ENCODE measurements at places on chromosomes 12 and 14.

- no peak for DNase-seq
Measured at GRCh38 chr14:42490536-42490935, 883.9 kb downstream of the LRFN5 start.

DNA sequence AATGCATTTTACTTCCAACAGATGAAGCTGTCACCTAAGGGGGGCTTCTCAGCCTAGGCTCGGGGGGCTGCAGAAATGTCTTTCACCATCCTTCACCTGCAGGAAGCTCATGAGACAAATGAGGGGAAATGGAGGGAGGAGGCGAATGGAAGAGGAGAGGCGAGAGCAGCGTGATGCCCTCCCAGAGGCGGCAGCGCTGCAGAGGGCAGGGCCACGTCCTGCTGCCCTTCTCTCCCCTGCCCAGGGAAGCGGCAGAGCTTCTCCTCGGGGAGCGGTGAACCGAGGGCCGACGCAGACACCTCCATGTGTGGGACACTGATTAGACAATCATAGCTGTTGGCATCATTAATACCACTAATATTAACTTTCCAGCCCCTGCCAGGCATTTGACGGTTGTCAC is 78.3 kb downstream of the SERPINA3 start:
- no peak for DNase-seq

DNA sequence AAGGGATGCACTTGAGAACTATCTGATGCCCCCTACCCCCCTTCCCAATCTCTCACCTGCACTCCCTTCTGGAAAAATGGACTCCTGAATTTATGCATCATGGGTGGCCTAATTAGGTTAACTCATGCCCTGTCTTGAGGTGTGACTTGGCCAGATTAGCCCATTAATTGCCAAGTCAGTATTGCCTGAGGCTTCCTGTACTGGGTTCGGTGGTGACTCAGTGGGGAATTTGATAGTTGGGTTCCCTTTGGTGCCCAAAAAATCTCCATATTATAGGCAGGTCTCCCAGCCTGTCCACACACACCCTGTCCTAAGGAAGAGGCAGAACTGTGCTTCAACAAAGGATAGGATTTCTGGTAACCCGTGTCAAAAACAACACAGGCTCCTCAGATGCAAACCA is 146.1 kb downstream of the CHST11 start:
- DNase-seq, result no peak

GRCh38 chr12:81043979-81044740 is 33.7 kb upstream of the ACSS3 start:
- DNase-seq, result no peak

DNA sequence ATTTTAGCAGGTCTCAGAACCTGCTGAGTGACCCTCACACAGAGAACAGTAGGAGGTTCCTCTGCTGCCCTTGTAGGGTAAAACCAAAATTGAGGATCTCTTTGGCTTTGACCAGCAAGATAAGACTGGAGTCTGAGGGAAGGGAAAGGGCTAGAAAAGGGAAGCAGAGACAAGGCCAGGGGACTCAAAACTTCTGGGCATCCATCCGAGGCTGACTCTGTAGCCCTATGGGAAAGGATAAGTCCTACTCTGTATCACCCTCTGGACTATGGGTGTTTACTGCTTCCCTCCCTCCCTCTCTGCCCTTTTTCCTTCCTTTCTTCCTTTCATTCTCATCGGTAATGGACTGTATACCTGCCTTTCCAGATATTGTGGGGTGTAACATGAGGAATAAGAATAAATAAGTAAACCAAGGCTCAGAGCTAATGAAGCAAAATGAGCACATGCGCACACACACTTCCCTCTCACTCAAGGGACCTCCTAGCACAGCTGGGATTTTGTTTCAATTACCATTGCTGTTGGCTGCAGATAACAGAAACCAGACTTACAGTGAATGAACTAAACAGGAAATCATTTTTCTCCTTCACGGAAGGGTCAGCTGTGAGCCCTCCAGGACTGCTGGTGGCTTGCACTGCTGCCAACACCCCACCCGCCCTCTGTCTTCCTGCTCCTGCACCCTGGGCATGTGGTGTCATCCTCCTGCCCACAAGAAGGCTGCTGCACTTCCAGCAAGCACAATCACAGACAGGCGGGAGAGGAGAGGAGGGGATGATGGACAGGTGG is 404.4 kb upstream of the CCDC196 start:
- no peak for DNase-seq

GRCh38 chr12:127191129-127191528 is 1075.8 kb upstream of the TMEM132C start:
- DNase-seq, result no peak

GRCh38 chr12:131222329-131223139 is 268.8 kb downstream of the ADGRD1 start:
- no peak for DNase-seq

DNA sequence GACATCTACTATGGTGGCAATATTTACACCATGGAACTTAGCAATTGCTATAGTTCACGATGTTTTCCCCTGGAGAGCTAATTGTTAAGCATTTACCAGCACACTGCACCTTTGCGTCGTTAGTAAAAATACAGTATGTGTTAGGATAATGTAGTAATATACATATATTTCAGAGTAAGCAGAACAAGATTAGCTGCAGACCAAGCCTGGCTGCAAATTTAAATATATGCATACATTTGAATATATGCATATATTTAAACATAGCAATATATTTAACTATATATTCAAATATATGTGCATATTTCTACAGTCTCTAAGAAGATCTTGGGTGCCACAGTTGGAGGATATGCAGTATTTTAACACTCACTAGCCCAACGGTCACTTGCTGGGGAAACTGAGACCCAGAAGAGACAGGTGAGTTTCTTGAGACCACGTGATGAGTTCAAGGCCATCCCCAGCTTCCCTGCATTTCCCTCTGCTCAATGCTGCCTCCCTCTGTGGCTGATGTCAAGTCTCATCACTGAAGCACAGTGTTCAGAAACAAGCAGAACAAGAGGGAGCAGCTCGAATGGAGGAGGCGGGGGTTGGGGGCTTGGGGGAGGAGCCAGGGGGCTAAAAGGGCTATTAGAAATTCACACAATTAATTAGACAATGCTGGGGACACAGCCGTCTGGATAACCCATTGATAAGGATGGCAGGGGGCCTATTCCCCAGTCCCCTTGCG is 708.0 kb downstream of the MED13L start:
- no peak for DNase-seq

DNA sequence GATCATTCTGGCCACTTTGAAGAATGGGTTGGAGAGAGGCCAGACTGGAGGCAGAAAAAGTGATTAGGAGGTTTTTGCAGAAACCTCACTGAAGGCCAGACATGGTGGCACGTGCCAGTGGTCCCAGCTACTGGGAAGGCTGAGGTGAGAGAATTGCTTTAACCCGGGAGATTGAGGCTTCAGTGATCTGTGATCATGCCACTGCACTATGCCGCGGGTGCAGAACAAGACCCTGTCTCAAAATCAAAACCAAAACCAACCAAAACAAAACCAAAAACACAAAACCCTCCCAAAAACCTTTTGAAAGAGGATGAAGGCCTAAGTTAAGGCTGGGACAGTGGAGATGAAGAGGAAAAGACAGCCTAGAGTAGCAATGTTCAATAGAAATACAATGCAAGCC is 15.2 kb upstream of the CFAP54 start:
- DNase-seq, result no peak

DNA sequence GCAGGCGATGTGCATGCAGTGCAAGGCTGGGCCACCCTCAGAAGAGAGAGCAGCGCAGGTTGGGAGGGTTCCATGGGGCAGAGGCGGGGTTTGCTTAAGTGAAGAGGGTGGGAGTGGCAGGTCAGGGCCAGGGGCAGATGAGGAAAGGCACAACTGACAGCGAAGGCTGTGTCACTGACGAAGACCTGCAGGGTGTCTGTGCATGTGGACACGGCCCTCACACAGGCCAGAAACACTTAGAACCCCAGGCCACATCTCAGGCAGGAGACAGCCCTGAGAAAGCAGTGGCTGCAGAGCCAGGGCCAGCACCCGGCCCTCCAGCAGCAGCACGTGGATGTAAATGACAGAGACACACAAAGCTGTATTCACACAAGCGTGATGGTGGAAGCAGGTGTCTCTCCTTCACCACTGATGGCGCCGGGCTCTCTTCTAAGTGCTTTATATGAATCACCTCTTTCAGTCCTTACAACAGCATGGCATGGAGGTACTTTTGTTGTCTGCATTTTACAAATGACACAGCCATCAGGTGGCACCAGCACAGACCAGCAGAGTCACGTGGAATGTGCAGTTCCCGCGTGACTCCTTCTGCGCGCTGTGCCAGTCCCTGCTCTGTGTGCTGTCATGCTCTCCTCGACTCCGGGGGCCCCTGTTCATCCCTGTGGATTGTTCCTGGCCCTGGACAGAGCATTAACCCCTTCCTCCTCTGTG is 54.6 kb downstream of the TSPAN11 start:
- no peak for DNase-seq

DNA sequence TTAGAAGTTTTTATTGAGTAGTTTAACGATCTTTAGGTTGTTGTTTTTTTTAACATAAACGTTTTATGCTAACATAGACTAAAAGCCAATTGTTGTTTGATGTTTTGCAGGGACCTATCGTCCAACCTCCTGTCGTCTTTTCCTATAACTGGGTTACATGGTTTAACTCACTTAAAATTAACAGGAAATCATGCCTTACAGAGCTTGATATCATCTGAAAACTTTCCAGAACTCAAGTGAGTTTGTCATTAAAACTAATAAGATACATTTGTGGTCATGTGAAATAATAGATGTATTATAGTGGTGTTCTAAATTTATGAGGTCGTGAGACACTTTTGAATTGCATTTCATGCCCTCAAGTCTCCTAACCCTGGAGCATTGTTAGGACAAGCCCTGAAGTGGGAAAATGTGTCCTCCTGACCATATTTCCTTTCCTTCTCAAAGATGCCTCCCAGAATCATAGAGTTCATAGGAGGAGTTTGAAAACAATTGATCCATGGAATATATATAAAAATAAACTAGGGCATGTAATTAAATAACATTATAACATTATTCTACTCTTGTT is 84.9 kb downstream of the ZFC3H1 start:
- no peak for DNase-seq

DNA sequence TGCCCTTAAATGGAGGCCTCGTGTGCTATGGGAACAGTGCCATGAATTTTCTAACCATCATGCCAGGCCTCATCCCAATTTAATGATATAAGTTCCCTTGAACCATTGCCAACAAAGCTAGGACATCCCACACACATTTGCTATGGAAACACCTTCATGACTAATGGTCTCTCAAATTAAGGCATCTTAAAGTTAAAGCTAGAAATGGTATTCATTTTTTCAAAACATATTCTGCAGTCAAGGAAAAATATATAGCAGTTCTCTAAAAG is 117.3 kb downstream of the BTG1 start:
- no peak for DNase-seq

GRCh38 chr12:20272161-20272560 is 96.2 kb upstream of the PDE3A start:
- DNase-seq, result no peak

DNA sequence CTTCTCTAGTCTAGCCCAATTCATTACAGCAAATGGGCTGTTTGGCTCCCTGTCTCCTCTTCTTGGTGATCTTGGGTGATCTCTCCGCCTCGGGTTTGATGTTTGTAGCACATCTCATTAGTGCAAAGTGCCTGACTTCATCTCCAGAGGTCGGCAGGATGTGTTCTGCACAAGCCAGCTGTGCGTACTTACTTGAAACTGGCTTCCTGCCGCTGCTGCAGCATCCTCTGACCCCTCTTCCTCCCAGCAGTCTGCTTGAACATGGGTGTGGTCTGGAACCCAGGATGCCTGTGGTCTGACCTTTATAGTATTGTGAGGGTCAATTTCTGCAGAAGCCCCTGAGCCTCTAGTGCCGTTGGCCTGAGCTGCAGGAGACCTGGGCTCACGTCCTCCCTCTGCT is 99.2 kb downstream of the BEGAIN start:
- no peak for DNase-seq

DNA sequence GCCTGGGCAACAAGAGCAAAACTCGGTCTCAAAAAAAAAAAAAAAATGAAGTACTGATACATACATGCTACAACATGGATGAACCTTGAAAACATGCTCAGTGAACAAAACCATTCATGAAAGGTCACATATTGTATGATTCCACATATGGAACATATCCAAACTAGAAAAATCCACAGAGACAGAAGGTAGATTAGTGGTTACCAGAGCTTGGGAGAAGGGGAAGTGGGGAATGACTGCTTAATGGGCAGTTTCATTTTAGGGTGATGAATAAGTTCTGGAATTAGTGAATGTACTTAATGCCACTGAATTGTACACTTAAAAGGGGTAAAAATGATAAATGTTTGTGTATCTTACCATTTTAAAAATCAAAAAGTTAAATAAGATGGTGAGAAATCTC is 2.7 kb downstream of the ITGB7 start:
- no peak for DNase-seq

GRCh38 chr12:94597268-94597667 is 53.1 kb downstream of the TMCC3 start:
- DNase-seq, result no peak

DNA sequence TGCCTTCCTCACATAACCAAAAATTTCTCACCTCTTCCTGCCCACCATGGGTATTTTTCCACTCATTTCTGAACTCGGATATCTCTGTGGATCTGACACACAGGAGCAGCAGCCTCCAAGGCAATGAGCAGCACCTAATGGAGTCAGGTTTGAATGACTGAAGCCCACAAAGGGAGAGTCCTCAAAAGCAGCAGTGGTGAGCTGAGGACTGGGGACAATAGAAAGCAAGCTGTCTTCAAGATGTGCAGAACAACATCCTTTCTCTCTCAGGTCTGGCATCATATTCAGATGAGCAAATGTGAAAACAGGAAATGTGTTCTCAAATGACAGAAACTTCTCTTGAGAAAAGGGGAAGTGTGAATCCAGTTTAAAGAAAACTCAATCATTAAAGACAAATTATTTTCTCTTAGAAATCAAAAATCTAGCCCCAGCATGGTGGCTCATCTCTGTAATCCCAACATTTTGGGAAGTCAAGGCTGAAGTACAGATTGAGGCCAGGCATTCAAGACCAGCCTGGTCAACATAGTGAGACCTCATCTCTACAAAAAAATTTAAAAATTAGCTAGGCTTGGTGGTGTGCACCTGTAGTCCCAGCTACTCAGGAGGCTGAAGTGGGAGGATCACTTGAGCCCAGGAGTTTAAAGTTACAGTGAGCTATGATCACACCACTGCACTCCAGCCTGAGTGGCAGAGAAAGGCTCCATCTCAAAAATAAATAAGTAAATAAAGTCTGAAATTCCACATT is 54.2 kb downstream of the C12orf42 start:
- no peak for DNase-seq

DNA sequence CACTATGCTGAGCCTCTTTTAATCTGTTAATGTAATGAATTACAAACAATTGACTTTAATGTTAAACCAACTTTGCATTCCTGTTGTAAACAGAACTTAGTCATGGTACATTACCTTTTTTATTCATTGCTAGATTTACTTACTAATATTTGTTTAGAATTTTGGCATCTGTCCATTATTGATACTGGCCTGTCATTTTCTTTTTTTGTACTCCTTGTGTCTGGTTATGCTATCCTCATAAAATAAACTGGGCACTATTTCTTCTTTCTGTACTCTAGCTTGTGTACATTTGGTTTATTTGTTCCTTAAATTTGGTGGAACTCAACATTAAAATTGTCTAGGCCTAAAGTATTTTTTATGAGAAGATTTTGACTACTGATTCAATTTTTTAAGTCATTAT is 32.1 kb downstream of the SPATA7 start:
- DNase-seq, result no peak

- DNase-seq, result no peak
Measured at GRCh38 chr14:61690039-61690438, 5.3 kb upstream of the HIF1A start.

All from amniotic stem cell (primary cell).